ENCODE measurements at places on chromosomes 4 and X.
A peak's percentile ranks its signal among the peaks of the same experiment; 100 is the strongest.

DNA sequence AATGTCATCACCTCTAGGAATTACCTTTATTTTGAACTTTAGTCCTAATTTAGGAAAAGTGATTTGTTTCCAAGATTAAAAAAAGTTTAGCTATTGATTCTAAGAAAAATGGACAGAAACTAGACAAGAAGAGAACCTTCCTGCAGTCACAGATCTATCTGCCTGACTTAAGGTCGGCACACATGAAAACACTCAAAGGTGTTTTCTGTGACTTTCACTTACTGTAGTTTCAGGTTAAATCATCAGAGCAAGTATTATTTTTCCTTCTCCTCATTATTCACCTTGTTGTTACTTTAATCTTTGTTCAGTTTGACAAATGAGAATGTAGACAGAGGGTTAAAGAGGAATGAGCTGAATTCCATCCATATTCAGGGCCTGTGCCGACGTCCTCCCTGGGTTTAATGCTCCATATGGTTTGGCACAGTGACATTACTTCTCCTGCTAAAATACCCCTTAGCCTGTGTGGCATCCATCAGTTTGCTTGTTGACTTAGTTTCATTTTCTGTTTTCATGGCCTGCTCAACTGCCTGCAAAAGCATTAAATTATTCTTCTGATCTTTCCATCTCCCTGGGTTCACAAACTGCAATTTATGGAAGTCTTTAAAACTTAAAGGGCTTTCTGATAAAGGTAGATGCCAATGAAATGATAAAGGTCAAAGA lies 352.7 kb downstream of the NKX6-1 start:
- no peak for DNase-seq

- no peak for DNase-seq
These were observed 197.6 kb downstream of the KIT start for GRCh38 chr4:54855191-54855854.

- DNase-seq: no peak
These were observed 32.9 kb upstream of the GPR78 start for GRCh38 chr4:8547108-8547911.

GRCh38 chr4:140839888-140840790 lies 84.0 kb upstream of the TBC1D9 start:
- no peak for DNase-seq

GRCh38 chr4:98517218-98518021 lies 141.0 kb downstream of the TSPAN5 start:
- DNase-seq: peak; percentile 11

DNA sequence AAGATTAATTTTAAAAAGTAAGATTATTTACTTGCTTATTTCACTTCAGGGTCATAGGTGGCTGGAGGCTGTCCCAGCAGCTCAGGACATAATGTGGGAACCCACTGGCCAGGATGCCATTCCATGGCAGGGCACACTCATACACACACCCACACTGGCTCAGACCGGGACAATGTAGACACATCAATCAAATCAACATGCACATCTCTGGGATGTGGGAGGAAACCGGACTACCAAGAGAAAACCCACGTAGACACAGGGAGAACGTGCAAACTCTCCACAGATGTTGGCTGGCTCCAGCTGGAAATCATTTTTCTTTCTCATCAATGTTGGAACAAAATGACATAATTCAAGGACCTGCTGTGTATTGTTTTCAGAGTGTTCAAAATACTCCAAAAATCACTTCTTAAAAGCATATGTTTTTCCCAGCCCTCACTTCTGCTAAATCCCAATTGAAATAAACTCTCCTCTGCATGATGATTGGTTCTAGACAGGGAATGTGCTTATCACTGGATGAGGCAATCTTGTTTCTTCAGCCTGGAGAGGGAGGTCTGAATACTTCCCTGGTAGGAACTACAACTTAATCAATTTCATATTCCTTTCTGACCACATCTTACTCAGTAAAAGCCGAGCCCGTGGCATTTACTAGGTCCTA lies 18.6 kb upstream of the CPE start:
- DNase-seq: no peak

- DNase-seq: no peak
These were observed 176.2 kb downstream of the CBR4 start for GRCh38 chr4:168833881-168834280.

DNA sequence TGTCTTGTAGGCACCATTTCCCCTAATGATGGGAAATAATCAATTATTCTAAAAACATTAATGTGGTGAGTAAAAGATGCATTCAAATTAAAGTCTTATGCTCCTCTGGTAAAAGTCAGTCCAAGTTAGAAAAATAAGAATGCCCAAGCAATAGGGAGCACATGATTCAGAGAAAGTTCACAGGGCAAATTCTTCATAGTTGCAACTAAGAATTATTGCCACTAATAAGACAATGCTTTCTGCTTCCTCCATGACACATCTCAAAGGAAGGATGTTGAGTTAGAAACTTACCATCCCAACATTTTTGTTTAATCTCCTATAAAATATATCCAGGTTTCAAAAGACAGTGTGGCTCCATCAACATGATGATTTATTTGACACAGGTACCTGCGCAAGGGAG lies 26.3 kb downstream of the PHOX2B start:
- DNase-seq: peak; percentile 9

- DNase-seq: peak; percentile 25
These were observed 858.8 kb upstream of the FRG1 start for GRCh38 chr4:189081826-189082225.

- no peak for DNase-seq
These were observed 56.4 kb upstream of the PNPLA4 start for GRCh38 chrX:7983581-7983980.

DNA sequence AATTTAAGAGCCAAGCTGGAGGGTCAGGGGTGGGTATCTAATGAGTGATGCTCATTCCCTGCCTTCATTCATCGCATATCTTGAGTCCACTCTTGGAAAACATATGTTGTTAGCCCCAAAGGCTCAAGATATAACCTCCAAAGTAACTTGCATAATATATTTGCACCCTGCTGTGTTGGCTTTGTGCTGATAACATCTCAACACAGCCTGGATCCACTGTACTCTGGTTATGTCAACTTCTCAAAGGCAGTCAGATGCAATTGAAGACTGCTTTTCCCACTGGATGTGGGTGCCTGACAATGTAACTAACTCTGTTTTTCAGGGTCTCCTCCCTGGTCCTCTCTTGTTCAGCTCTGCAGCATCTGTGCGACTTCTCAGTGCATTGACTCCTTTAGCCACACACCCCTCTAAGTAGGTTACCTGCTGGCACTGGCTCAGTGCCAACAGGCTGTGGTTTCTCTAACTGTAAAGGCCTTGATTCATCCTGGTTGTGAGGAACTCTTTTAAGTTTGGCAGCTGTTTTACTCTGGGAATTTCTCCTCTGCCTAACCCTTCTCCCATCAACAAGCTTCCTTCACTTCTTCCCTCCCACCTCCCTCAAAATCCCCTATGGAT lies 28.1 kb downstream of the SLC16A2 start:
- no peak for DNase-seq

DNA sequence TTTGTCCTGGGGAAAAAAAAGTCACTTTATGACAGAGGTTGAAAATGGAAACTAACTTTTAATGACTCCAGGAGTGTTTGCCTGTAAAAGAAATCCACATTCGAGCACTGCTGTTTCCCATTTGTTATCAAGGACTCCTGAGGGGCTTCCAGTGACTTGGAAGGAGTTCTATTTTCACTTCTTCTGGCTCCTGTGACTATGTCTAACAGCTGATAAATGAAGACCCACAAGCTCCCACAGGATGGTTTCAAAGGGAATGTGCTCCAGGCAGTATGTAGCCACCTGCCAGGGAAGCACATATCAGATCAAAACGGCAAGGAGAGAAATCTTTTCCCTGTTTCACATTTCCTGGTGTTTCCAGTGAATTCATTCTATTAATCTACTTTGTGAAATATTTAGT lies 159.8 kb upstream of the FAM241A start:
- no peak for DNase-seq

GRCh38 chrX:44873415-44874276 lies 658 bp downstream of the KDM6A start:
- DNase-seq: peak; percentile 49

GRCh38 chr4:72019688-72020087 lies 12.1 kb upstream of the NPFFR2 start:
- DNase-seq: no peak

GRCh38 chr4:33989820-33990443 lies 2254.4 kb downstream of the ARAP2 start:
- DNase-seq: no peak

- no peak for DNase-seq
These were observed 1892.5 kb upstream of the ADGRL3 start for GRCh38 chr4:59307609-59308008.

GRCh38 chr4:154164931-154165839 lies 326.4 kb downstream of the DCHS2 start:
- peak; percentile 27 for DNase-seq

DNA sequence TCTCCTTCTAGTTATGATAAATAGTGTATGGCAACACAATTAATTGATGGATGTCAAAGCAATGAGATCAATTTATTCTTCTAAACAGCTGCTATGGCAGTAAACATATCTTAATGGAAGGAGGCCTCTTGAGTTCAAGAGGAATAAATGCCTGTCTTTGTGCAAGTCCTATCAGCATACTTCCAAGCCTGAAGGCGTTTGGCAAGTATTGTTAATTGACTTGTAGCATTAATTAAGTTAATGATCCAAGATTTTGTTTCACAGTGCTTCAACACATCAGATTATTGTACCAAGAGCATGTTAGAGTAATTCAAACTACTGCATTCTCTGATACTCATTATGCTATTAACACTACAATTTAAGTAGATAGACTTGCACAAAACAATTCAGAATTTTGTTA lies 144.8 kb downstream of the FAT4 start:
- no peak for DNase-seq

DNA sequence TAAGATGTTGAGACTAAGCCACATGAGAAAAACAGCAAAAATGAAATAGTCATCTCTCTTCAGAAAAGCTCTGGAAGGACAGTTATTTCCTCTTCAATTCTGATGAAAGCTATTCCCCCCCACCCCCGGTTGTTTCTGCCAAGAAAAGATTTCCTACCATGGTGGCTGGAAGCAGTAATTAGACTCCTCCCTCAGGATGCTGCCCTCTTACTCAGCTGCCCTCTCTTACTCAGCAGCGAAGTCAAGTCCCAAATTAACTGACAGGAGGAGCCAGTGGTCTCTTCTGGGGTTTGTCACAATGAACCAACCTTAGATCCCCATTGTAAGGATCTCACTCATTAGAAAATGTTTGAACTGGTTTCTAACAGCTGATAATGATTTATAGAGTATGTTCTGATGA lies 38.0 kb downstream of the GPM6B start:
- DNase-seq: peak; percentile 52

DNA sequence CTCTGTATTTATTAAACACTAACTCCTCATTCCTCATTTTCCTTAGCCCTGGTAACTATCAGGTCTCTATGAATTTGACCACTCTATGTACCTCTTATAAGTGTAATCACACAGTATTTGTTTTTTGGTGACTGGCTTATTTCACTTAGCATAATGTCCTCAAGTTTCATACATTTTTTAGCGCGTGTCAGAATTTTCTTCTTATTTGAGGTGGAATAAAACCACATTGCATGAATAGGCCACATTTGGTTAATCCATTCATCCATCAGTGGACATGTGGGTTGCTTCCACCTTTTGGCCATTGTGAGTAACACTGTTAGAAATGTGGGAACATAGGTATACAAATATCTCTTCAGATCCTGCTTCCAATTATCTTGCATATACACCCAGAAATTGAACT lies 341.2 kb upstream of the BOD1L1 start:
- DNase-seq: peak; percentile 67

GRCh38 chr4:149409555-149409962 lies 406.1 kb downstream of the IQCM start:
- no peak for DNase-seq

- DNase-seq: no peak
These were observed 121.5 kb downstream of the DCTD start for GRCh38 chr4:182795446-182796238.

GRCh38 chrX:25534091-25534490 lies 518.3 kb upstream of the ARX start:
- no peak for DNase-seq

- DNase-seq: no peak
These were observed 85.0 kb upstream of the BEND4 start for GRCh38 chr4:42237451-42237850.

DNA sequence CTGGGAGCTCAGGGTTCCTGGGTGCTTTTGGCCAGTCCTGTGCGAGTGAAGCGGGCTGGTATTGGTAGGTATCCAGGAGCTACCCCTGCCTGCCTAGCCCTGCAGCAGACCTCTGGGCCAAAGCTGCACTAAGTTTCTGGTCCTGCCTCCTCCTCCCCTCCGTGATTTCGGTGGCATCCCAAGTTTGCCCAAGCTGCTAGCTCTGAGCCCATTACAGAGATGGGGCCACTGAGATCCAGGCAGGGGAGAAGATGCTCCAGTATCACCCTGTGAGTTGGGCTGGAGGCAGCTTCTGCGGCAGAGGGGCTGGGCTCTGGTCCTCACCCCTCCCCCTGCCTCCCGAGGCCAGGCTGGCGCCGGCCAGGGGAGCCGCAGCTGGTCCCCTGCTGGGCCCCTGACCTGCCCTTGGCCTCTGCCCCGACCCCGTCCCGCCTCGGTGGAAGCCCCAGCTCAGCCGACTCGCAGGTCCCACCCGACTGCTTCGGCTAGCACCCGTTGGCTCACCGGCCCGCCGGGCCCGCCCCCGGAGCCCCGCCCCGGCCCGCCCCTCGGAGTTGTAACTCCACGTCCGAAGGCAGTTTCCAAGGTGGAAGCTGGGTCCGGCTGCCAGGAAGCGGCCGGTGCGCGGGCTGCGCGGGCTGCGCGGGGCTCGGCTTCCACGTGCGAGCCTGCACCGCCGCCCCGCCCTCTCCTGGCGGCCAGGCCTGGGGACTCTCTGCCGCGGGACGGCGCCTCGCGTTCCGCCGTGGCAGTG lies at the start of gene DUSP9:
Gene DUSP9 (plus strand): TSS at position 584 of the 754 bp plus-strand sequence. CDS start 751 bp downstream, outside the sequence.
- DNase-seq: no peak

DNA sequence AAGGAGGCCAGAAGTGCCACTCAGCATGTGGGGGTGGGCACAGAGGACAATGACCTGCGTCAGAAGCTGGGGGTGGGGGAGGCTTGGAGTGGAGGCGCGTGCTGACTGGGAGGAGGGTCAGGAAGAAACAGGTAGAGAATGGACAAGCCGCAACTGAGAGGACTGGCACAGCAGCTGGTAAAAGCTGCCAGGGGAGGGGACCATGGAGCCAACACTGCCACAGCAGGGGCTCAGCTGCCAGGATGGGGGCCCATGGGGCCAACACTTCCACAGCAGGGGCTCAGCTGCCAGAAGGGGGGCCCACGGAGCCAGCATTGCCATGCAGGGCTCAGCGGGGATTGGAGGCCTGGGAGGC lies 19.1 kb downstream of the RNF212 start:
- DNase-seq: no peak

DNA sequence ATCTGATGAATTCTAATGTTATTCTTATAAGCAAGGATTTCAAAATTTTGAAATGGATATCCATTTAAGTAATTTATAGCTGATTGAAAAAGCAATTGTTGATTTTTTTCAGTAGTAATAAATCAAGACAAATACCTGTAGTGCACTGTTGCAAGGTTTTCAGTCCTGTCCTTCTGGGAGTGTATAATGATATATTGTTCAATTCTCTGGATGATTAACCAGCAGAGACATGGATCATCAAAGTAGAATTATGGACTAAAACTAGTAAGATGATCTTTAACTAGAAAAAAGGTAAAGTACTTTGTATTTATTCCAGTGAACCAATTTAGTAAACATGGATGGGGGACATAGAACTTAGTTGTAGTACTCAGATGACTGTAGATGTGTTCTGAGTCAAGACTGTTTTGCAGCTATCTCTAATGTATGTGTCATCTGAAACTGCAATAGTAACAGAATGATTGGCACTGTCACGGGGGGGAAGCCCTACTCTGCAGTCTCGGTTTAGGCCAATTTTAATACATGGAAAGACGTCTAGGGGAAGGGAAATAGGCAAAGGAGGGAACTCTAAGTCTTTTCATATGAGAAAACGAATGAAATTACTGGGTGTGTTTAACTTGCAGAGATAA lies 121.9 kb downstream of the GLRA3 start:
- DNase-seq: no peak

Data from HCEC 1CT (cell line).